ENCODE measurements at places on chromosomes 7 and 10.
A peak's percentile ranks its signal among the peaks of the same experiment; 100 is the strongest.

- no peak for DNase-seq
- peaks cover 2% of the 10 kb centered on the region for H3K27me3 ChIP-seq
- H3K27ac ChIP-seq = no peak overlapping the region
- H3K4me3 ChIP-seq = no peak overlapping the region
Measured at GRCh38 chr7:116334555-116334954, 124.2 kb downstream of the TES start.

DNA sequence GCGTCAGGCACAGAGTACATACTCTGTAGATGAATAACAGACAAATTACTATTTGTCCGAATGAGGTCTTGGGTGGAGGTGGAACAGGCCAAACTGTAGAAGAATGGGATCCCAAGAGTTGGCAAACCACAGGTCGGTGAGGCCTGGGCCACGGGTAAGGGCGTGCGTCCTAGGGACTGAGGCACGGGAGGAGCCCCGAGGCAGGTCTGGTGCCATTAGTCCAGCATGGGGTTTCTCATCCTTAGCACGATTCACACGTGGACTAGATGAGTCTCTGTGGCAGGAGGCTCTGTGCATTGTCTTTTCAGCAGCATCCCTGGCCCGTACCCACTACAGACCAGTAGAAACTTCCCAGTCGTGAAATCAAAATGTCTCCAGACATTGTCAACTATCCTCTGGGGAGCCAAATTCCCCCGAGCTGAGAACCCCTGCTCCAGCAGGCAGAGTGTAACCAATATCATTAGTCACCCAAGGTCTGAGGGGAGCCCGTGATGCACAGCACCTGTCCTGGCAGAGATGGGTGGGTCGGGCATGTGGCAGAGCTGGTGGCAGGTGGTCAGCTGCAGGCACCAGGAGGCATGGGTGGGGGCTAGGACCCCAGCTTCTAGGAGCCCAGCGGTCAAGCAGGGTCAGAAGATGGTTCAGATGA is 61.3 kb downstream of the COL13A1 start:
- no peak for DNase-seq
- H3K27me3 ChIP-seq = peaks cover 8% of the 10 kb centered on the region
- H3K36me3 ChIP-seq = no peaks in the 10 kb centered on the region
- H3K4me3 ChIP-seq = no peak overlapping the region

GRCh38 chr10:48634198-48634983 is 29.5 kb upstream of the ARHGAP22 start:
- H3K4me3 ChIP-seq = peak overlapping the region; percentile 70
- peaks cover 5% of the 10 kb centered on the region for H3K36me3 ChIP-seq
- no peak overlapping the region for H3K27ac ChIP-seq
- peaks cover 15% of the 10 kb centered on the region for H3K27me3 ChIP-seq
- H3K4me1 ChIP-seq = peaks cover 38% of the 10 kb centered on the region

- DNase-seq = no peak
- no peak overlapping the region for H3K4me3 ChIP-seq
- H3K4me1 ChIP-seq = no peaks in the 10 kb centered on the region
- no peak overlapping the region for H3K27ac ChIP-seq
- peaks cover 2% of the 10 kb centered on the region for H3K27me3 ChIP-seq
- H3K36me3 ChIP-seq = no peaks in the 10 kb centered on the region
Measured at GRCh38 chr7:68224041-68224741, 1227.6 kb downstream of the TYW1 start.

- no peaks in the 10 kb centered on the region for H3K36me3 ChIP-seq
- H3K27ac ChIP-seq = no peak overlapping the region
- no peak for DNase-seq
- H3K4me1 ChIP-seq = no peaks in the 10 kb centered on the region
Measured at GRCh38 chr7:101699399-101699798, 70.3 kb upstream of the MYL10 start.

DNA sequence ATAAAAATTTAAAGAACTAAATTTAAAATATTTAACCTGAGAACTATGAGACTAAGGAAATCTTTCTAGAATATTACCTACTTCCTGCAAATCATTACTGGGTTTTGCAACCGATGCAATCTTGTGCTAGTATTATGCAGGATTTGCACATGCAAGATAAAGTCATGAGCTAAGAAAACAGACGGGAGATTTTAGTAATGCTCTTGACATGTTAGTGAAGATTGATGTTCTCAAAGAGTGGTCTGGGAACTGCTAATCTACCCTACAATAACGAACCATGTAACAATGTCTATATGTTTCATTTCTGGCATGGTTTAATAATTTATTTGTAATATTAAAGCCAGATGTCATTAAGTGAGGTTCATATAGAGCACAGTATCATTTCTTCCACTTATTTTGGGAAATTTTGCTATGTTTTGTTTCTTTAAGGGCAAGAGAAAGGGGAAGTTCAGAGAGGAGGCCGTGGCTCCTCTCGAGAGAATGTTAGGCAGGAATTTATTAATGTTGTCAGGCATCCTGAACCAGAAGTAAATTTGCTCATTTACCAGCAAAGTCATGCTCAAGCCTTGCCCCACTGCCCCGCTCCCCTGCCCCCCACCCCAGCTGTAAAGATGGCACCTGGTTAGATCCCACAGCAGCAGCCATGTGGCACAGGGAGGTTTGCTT is 22.8 kb downstream of the LRRC17 start:
- H3K27ac ChIP-seq = no peak overlapping the region
- no peak for DNase-seq
- no peaks in the 10 kb centered on the region for H3K36me3 ChIP-seq
- H3K4me3 ChIP-seq = no peak overlapping the region
- H3K27me3 ChIP-seq = no peaks in the 10 kb centered on the region
- H3K4me1 ChIP-seq = peaks cover 3% of the 10 kb centered on the region

DNA sequence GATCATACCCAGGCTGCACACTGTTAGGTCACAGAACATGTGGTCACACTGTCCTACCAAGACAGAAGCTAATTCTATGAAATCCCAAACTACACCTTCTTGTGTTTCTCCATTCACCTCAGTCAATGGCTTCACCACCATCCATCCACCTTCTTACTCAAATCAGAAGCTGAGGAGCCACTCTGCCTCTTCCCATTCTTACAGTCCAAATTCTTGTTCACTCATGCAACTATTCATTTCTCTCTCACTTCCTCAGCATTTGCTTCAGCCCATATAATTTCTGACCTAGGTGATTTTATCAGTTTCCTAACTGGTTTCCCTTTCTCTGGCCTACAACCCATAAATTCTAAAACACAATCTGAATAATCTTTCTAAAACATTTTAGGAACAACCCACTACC is 229.2 kb downstream of the LRRN3 start:
- peaks cover 7% of the 10 kb centered on the region for H3K36me3 ChIP-seq
- DNase-seq = no peak
- H3K4me3 ChIP-seq = no peak overlapping the region
- no peaks in the 10 kb centered on the region for H3K27me3 ChIP-seq
- H3K4me1 ChIP-seq = peaks cover 13% of the 10 kb centered on the region
- H3K27ac ChIP-seq = no peak overlapping the region

DNA sequence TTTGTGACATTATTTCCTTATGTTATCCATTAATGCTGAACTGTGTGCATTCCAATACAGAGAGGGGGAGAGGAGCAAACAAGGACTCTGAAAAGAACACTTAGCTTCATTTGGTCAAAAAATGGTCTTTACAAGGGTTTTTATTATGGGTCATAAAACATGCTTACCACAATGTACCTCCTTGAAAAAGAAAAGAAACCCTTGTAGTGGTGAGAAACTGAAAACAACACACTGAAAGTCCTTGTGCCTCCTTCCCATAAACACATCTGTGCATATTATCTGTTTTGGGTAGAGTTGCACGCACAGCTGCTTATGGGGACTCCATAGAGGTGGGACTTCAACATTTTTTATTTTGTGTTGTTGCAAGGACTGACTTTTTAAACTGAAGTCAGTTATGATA is 98.7 kb downstream of the CDK6 start:
- DNase-seq = no peak
- peaks cover 3% of the 10 kb centered on the region for H3K4me1 ChIP-seq
- no peak overlapping the region for H3K4me3 ChIP-seq

DNA sequence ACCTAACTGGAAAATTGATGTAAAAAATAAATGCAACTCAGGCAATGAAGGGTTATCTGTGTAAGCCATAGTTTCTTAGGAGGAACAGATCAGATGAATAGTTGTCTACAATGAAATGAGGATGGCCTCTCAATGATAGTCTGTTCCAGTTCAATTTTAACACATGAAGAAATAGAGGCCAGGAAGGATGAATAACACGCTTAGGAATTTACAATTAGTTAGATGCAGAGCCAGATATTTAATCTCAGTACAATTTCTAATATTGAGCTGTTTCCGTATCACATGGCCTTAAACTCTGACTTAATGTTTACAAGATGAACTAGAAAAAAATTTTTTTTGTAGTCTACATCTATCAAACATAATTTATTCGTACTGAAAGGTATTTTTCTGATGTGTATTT is 176.6 kb downstream of the GALNT11 start:
- H3K27ac ChIP-seq = peak overlapping the region; percentile 75
- H3K4me3 ChIP-seq = no peak overlapping the region
- no peak for DNase-seq
- peaks cover 33% of the 10 kb centered on the region for H3K36me3 ChIP-seq

DNA sequence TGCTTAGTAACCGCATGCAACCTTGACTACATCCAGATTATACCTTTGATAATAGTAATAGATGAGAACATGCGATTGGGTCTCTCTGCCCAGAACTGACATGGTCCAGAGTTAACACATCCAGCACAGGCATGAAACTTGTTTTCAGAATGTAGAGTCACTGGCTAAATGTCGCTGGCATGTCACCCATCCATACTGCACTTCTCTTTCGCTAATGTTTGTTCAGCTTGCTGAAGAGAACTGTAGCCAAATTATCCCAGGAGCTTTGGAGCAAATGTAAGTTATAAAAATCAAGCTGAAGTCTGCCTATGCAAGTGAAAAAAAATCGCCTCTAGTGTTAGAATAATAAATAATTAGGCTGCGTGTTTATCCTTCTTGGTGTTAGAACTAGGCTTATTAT is 98.2 kb downstream of the PRTFDC1 start:
- H3K4me3 ChIP-seq = no peak overlapping the region
- H3K27me3 ChIP-seq = peaks cover 5% of the 10 kb centered on the region
- no peaks in the 10 kb centered on the region for H3K36me3 ChIP-seq
- no peak overlapping the region for H3K27ac ChIP-seq

- no peaks in the 10 kb centered on the region for H3K36me3 ChIP-seq
- H3K4me1 ChIP-seq = no peaks in the 10 kb centered on the region
- H3K27ac ChIP-seq = no peak overlapping the region
- no peak for DNase-seq
- H3K27me3 ChIP-seq = peaks cover 29% of the 10 kb centered on the region
Measured at GRCh38 chr10:14369906-14370305, 39.2 kb upstream of the FRMD4A start.

- no peaks in the 10 kb centered on the region for H3K4me1 ChIP-seq
- H3K36me3 ChIP-seq = no peaks in the 10 kb centered on the region
- no peak overlapping the region for H3K4me3 ChIP-seq
- no peak overlapping the region for H3K27ac ChIP-seq
Measured at GRCh38 chr10:21468086-21468485, 57.4 kb downstream of the SKIDA1 start.

- H3K4me3 ChIP-seq = no peak overlapping the region
- no peaks in the 10 kb centered on the region for H3K27me3 ChIP-seq
- H3K36me3 ChIP-seq = peaks cover 12% of the 10 kb centered on the region
Measured at GRCh38 chr7:156781972-156782371, 111.0 kb downstream of the LMBR1 start.

GRCh38 chr10:59362959-59363381 is 621 bp upstream of the FAM13C start:
- peaks cover 7% of the 10 kb centered on the region for H3K4me1 ChIP-seq
- peak overlapping the region; percentile 30 for H3K4me3 ChIP-seq

- no peak overlapping the region for H3K4me3 ChIP-seq
- peaks cover 2% of the 10 kb centered on the region for H3K36me3 ChIP-seq
- DNase-seq = no peak
- H3K4me1 ChIP-seq = no peaks in the 10 kb centered on the region
- H3K27ac ChIP-seq = no peak overlapping the region
Measured at GRCh38 chr10:87608756-87609155, 50.9 kb upstream of the PAPSS2 start.

GRCh38 chr10:13998163-13998835 is 332.4 kb downstream of the FRMD4A start:
- peaks cover 15% of the 10 kb centered on the region for H3K27me3 ChIP-seq
- peaks cover 8% of the 10 kb centered on the region for H3K36me3 ChIP-seq
- H3K4me3 ChIP-seq = no peak overlapping the region

DNA sequence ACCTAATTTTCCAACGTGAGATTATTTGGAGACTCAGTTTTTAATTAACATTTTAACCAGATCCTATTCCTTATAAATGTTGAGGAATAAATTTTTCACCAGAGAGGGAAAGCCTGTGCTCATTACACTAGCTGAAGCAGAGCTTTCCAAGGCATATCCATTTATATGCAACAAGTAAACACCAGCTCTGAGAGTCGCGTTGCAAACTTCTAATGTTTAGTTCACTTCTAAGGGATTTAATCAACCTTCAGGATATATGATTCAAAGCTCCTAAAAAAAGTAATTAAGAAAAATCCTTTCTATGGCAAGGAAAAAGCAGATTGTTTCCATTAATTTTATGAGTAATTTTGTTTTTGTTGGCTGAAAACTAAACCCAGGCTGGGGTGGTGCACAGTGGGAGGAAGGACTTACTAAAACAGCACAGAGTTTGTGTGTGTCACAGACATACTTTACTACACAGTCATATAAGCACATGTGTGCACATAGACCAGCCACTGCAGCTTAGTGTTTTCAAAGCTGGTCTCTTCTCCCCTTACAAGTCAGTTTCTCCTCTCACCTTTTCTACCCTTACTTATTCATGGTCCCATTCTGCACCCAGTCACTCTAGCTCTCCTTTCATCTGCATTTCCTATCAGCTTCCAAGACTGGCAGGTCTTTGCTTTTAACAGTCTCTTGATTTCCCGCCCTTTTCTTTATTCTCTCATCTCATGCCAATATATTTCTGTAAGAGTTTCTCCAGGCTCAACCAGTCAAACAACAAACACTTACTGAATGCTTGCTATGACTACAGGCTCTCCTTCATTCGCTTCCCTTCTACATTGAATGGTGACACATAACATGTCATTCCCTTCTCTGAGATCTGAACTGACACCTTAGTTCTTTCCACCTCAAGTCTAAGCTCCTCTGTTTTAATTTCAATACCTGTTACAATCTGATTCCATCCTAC is 81.1 kb upstream of the FZD1 start:
- H3K36me3 ChIP-seq = peaks cover 15% of the 10 kb centered on the region
- H3K4me1 ChIP-seq = peaks cover 4% of the 10 kb centered on the region
- H3K27me3 ChIP-seq = no peaks in the 10 kb centered on the region
- no peak overlapping the region for H3K27ac ChIP-seq

DNA sequence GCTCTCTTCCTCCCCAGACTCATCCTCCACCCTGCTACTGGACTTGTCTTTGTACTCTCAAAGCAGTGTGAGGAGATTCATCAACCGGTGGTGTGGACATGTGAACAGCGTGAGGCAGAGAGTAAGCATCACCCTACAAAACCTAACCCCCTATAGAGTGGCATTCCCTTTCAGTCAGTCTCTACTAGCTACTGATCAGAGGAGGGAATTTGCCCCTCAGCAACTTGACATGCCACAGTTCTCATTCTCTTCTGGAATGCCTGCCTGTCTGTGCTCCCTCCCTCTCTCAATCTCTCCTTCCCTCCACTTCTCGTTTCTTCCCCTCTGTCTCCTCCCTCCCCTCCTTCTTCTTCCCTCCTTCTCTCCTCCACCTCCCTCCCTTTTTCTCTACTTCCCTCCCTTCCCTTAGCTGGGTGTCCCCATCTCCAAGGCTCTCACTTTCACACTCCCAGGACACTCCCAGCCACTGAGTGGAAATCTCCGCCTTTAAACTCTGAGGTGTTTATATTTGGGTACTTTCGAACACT is 24.6 kb downstream of the H2AZ2 start:
- no peak for DNase-seq
- peaks cover 4% of the 10 kb centered on the region for H3K36me3 ChIP-seq
- H3K4me3 ChIP-seq = no peak overlapping the region
- H3K27me3 ChIP-seq = no peaks in the 10 kb centered on the region
- H3K27ac ChIP-seq = peak overlapping the region; percentile 28
- peaks cover 6% of the 10 kb centered on the region for H3K4me1 ChIP-seq

Measured in memory B cell (primary cell).